Transverse colon (tissue), 4 donors: ENCODE measurements at places on chromosomes 11 and 22. TPM values are rescaled to one million over a fixed set of nuclear protein-coding genes. Genes with fewer than 3 reads are reported as not detected.

CARD18 gene
- not detected for total RNA-seq

SPCS2 gene
- total RNA-seq, result 25.7 TPM

MUC5B gene
- total RNA-seq, result 825 TPM

KRTAP5-10 gene
- total RNA-seq, result not detected

ACP2 gene
- total RNA-seq, result 120 TPM

CD3G gene
- 2.2 TPM for total RNA-seq

CBY1 gene
- total RNA-seq, result 18.6 TPM
